Spinal cord (tissue), 10 donors: ENCODE measurements at places on chromosomes 16 and 17. TPM values are rescaled to one million over a fixed set of nuclear protein-coding genes. Genes with fewer than 3 reads are reported as not detected.

Gene MYO15A
- 6.8 TPM for polyA plus RNA-seq

Gene KCNJ16
- 46.0 TPM for polyA plus RNA-seq

Gene CSH1
- 5.2 TPM for polyA plus RNA-seq

Gene PYDC1
- polyA plus RNA-seq, result 0.86 TPM

Gene RNF43
- polyA plus RNA-seq, result 0.92 TPM

Gene SLC16A6
- polyA plus RNA-seq, result 2.3 TPM

DNA sequence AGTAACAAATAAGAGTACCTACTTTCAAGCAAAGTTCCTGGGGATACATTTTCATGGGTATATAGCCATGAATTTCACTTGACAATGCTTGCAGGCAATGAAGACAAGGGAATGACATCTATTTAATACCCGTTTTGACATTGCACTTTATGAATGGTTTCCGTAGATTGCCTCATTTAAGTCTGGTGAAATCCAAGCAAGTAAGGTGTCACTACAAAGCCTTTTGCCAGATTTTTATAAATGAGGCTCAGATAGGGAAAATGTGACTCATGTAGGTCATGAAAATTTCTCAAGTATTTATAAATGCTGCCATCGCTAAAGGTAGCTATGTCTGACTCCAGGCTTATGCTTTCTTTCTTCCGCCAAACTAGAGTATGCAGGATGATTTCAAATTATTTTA lies 644.3 kb downstream of the CDH8 start:
- H3K27ac ChIP-seq, result no peak overlapping the region
- H3K36me3 ChIP-seq, result no peaks in the 10 kb centered on the region
- no peak overlapping the region for H3K4me3 ChIP-seq
- H3K27me3 ChIP-seq, result no peaks in the 10 kb centered on the region
- DNase-seq, result no peak
- H3K4me1 ChIP-seq, result no peaks in the 10 kb centered on the region

- H3K27me3 ChIP-seq, result no peaks in the 10 kb centered on the region
- DNase-seq, result no peak
- H3K36me3 ChIP-seq, result peaks cover 3% of the 10 kb centered on the region
Measured at GRCh38 chr17:64599827-64600226, 62.3 kb downstream of the SMURF2 start.

DNA sequence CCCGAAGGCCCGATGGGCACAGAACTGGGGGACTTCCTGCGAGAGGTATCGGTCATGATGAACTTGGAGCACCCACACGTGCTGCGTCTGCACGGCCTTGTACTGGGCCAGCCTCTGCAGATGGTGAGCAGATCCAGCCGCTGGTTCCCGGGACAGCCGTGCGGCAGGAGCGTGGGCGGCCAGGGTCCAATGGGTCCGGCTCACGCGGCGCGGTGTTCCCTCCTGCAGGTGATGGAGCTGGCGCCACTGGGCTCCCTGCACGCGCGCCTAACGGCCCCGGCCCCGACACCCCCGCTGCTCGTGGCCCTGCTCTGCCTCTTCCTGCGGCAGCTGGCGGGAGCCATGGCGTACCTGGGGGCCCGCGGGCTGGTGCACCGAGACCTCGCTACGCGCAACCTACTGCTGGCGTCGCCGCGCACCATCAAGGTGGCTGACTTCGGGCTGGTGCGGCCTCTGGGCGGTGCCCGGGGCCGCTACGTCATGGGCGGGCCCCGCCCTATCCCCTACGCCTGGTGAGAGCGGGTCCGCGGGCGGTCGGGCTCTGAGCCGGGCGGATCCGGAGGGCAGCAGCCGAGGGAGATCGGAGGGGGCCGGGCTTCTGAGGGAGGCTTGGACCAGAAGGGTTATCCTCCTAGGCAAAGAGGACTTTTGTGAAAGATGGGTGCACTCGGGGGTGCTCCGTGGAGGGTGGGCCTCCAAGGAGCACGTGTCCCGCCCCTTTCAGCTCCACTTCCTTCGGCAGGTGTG lies 3.0 kb downstream of the TNK1 start:
- peaks cover 55% of the 10 kb centered on the region for H3K27me3 ChIP-seq
- no peak overlapping the region for H3K27ac ChIP-seq
- H3K36me3 ChIP-seq, result peaks cover 27% of the 10 kb centered on the region
- peak overlapping the region; percentile 43 for H3K4me3 ChIP-seq

DNA sequence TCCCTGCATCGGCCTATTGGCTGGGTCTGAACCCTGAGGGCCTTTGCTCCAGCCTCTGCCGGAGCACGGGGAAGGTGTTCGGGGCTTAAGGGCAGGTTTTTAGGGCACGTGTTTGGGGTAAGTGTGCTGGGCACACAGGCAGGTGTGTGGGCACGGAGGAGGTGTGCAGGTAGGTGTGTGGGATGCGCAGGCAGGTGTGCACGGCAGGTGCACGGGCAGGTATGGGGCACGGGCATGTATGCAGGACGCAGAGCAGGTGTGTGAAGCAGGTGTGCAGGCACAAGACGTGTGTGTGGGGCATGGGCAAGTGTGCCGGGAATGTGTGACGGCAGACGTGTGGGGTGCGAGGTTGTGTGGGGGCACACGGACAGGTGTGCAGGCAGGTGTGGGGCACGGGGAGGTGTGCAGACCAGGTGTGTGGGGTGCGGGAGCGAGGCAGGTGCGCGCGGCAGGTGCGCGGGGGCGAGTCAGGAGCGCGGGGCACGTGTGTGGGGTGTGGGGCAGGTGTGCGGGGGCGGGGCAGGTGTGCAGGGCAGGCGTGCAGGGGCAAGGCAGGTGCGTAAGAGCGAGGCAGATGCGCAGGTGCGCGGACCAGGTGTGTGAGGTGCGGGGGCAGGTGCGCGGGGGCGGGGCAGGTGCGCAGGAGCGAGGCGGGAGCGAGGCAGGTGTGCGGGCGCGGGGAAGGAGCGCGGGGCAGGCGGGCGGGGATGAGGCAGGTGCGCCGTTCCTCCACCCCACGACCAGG lies 28.6 kb upstream of the METRNL start:
- H3K4me1 ChIP-seq, result peaks cover 21% of the 10 kb centered on the region
- H3K27ac ChIP-seq, result no peak overlapping the region
- peaks cover 6% of the 10 kb centered on the region for H3K36me3 ChIP-seq
- peak overlapping the region; percentile 57 for H3K4me3 ChIP-seq

DNA sequence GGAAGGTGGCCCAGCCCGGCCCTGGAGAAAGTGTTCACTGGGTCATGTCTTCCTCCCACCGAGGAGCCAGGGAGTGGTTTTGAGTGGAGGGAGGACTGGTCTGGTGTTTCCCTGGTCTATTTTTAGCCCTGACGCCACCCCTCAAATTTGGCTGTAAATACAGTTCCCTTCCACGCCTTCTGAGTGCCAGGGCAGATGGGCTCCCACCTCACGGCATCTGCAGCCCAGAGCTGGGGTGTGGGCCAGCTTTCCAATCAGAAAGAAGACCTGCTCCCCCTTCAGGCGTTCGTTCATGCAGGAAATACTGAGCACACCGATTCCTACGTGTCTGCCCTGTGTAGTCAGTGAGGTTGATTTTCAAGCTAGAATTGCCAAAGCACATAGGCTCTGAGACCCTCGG lies 53.7 kb downstream of the SNX20 start:
- no peaks in the 10 kb centered on the region for H3K27me3 ChIP-seq
- peaks cover 5% of the 10 kb centered on the region for H3K4me1 ChIP-seq
- no peak overlapping the region for H3K27ac ChIP-seq
- H3K4me3 ChIP-seq, result no peak overlapping the region
- H3K36me3 ChIP-seq, result peaks cover 78% of the 10 kb centered on the region

- DNase-seq, result no peak
- H3K27ac ChIP-seq, result no peak overlapping the region
- no peaks in the 10 kb centered on the region for H3K36me3 ChIP-seq
- H3K4me3 ChIP-seq, result no peak overlapping the region
Measured at GRCh38 chr17:34756637-34757021, 177.2 kb downstream of the TMEM132E start.

DNA sequence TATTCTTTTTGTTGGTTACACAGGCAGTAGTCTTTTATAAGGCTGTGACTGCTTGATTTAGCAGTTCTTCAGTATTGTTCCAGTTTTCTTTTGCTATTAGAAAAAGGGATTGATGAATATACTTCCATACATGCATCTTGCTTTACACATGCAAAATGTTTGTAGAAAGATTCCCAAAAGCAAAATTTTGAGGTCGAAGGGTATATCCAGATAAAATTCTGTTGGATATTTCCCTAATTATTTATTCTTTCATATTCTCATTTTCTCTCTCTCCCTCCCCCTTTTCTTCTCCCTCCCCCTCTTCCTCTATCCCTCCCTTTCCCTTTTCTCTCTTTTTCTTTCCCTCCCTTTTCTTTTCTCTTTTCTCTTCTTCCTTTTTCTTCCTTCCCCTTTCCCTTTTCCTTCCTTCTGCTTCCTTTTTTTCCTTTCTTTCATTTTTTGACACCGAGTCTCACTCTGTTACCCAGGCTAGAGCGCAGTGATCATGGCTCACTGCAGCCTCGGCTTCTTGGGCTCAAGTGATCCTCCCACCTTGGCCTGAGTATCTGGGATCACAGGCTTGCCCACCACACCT lies 46.9 kb upstream of the ADCY7 start:
- H3K27me3 ChIP-seq, result no peaks in the 10 kb centered on the region
- no peak for DNase-seq
- no peak overlapping the region for H3K27ac ChIP-seq
- peaks cover 21% of the 10 kb centered on the region for H3K36me3 ChIP-seq
- no peaks in the 10 kb centered on the region for H3K4me1 ChIP-seq
- H3K4me3 ChIP-seq, result no peak overlapping the region

DNA sequence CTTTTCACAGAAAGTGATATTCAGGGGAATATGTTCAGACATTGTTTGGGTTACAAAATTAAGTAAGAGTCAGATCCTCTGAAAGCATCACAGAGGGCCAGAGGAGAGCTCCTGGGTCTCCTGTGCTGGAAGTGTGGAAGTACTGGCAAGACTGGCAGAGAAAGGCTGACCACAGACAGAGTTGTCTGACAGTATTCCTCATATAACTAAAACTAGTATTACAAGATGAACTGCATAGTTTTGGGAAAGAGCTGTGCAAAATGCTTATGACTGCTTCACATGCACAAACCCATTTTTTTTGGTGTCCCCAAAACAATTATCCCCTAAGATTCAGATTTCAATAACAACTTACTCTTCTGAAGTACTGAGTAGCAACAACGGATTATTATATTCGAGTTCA lies 35.2 kb downstream of the N4BP1 start:
- H3K27ac ChIP-seq, result no peak overlapping the region
- H3K4me3 ChIP-seq, result no peak overlapping the region
- no peak for DNase-seq
- peaks cover 7% of the 10 kb centered on the region for H3K36me3 ChIP-seq
- no peaks in the 10 kb centered on the region for H3K4me1 ChIP-seq
- H3K27me3 ChIP-seq, result no peaks in the 10 kb centered on the region

DNA sequence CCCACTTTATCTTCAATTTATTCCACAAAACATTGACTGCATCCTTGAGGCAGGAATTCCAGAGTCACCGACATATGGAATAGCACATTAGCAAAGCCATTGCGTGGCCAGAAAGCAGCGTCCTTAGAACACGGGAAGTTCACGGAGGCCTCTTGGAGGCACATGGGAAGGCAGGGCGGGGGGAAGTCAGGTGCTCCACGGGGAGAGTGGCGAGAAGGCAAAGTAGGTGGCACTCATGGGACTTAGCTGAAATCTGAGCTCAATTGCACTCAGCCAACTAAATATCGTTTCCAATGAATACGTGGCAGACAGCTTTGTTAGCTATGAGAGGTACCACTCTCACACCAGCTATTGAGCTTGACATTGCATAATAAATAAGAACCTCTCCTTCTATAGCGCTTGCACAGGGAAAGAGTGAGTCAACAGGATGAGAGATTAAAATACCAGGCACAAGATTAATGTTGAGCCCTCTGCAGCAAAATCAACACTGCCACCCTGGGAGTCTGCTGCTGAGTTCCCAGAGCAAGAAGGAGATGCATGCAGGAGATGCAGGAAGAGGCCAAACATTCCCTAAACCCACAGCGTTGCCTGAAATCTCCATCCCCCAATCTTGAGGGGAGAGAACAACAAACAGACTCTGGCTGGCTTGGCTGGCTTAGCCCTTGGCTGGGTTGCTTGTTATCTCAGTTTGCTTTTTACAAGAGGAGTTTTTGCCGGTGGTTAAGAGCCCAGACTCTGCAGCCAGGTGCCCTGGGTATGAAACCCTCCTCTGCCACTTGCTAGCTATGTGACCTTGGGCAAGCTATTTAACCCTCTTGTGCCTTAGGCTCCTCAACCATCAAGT lies 28.8 kb downstream of the ABCC12 start:
- H3K27ac ChIP-seq, result no peak overlapping the region
- no peaks in the 10 kb centered on the region for H3K27me3 ChIP-seq
- H3K36me3 ChIP-seq, result no peaks in the 10 kb centered on the region
- peaks cover 16% of the 10 kb centered on the region for H3K4me1 ChIP-seq
- no peak for DNase-seq

DNA sequence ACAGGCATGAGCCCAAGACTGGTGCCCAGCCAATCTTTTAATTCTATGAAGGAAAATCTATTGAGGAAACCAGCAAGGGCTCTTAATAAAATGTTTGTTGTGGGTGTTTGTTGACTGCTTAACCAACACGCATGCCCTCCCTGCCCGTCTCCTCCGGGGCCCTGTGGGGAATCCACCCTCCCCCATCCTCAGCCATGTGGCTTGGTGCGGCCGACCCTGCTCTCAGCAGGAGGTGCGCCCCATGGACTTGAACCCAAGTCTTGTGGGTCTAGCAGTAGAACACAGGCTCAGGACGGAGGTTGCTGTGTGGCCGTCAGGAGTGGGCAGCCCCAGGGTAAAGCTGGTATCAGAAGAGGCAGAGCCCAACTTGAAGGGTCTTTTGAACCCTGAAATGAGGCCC lies 45.1 kb upstream of the MLYCD start:
- no peak overlapping the region for H3K4me3 ChIP-seq
- H3K27ac ChIP-seq, result no peak overlapping the region
- peaks cover 4% of the 10 kb centered on the region for H3K4me1 ChIP-seq
- no peaks in the 10 kb centered on the region for H3K27me3 ChIP-seq

- peaks cover 6% of the 10 kb centered on the region for H3K36me3 ChIP-seq
- DNase-seq, result peak; percentile 92
- H3K27me3 ChIP-seq, result peaks cover 31% of the 10 kb centered on the region
Measured at GRCh38 chr17:48623583-48623982, 2.6 kb downstream of the HOXB9 start.

DNA sequence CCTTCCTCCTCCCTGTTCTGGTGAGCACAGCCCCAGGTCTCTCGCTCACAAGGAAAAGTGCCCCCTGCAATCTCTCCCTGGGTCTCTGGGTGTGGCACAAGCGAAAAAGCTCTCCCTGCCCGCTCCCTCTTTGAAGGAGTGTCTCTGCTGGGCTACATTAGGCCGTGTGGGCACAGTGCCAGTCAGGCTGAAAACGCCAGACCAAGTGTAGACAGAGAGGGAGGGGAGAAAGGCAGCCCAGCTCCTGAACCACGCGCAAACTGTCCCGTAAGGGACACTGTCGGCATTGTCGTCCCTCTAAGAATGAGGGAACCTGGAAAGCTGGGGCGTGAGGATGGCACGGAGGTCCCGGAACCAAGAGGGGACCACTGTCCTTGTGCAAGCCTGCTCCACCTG lies 3.9 kb downstream of the SMIM5 start:
- no peak overlapping the region for H3K4me3 ChIP-seq
- no peak overlapping the region for H3K27ac ChIP-seq
- H3K36me3 ChIP-seq, result peaks cover 76% of the 10 kb centered on the region
- DNase-seq, result no peak
- peaks cover 56% of the 10 kb centered on the region for H3K4me1 ChIP-seq

- H3K27me3 ChIP-seq, result no peaks in the 10 kb centered on the region
- H3K4me1 ChIP-seq, result peaks cover 48% of the 10 kb centered on the region
- no peaks in the 10 kb centered on the region for H3K36me3 ChIP-seq
- no peak overlapping the region for H3K27ac ChIP-seq
Measured at GRCh38 chr16:84927621-84928591, 83.4 kb downstream of the ZDHHC7 start.

GRCh38 chr17:7632492-7632894 lies 2.6 kb downstream of the SHBG start:
- DNase-seq, result no peak
- H3K4me1 ChIP-seq, result peaks cover 17% of the 10 kb centered on the region
- no peak overlapping the region for H3K27ac ChIP-seq
- no peaks in the 10 kb centered on the region for H3K27me3 ChIP-seq
